ENCODE measurements at places on chromosomes 2 and 18. TPM values are rescaled to one million over a fixed set of nuclear protein-coding genes. Genes with fewer than 3 reads are reported as not detected.

GRCh38 chr18:63083555-63083954, 236.0 kb downstream of the BCL2 start:
- DNase-seq = no peak

- DNase-seq = no peak
Measured at GRCh38 chr2:20431772-20432171, 15.1 kb upstream of the RHOB start.

GRCh38 chr2:10935366-10935918, 23.7 kb downstream of the KCNF1 start:
- DNase-seq = no peak

DNA sequence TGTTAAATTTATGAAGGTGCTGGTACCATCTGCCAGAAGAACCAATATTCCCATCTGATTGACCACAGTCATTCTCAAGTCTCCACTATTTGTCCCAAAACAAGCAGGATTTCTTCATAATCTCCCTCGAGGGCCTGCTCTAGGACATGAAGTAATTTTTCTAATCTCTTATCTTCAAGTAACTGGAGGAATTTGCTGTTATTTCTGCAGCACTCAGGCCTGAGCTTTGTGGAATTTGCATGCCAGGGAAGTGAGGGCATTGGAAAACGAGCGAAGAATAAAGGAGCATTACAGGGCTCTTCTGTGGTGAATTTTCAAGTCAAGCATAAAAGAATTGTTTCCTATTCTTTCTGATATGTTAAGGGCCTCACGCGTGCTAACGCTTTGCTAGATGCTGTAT, 161.2 kb upstream of the EPAS1 start:
- DNase-seq = no peak

- DNase-seq = no peak
Measured at GRCh38 chr18:65606551-65607130, 144.2 kb upstream of the CDH7 start.

- DNase-seq = no peak
Measured at GRCh38 chr2:152718909-152719645, 657 bp downstream of the ARL6IP6 start.

- peak; percentile 97 for DNase-seq
Measured at GRCh38 chr18:12990967-12991820, at the start of gene CEP192. CEP192 (plus strand) TSS chr18:12991362; CDS start chr18:12999425, 8,063 bp downstream.

ACADL gene
- not detected for polyA plus RNA-seq

EHD3 gene
- 1.1 TPM for polyA plus RNA-seq

SLC25A12 gene
- polyA plus RNA-seq = 6.5 TPM

ACTR3 gene
- 103 TPM for polyA plus RNA-seq
